ENCODE measurements at places on chromosomes 3 and 15. TPM values are rescaled to one million over a fixed set of nuclear protein-coding genes. Genes with fewer than 3 reads are reported as not detected.

Gene BNC1
- 0.47 TPM for total RNA-seq

Gene ECT2
- 76.6 TPM for total RNA-seq

Gene SLC24A5
- total RNA-seq: not detected

Gene ALDH1A3
- 19.5 TPM for total RNA-seq

Gene RASL12
- total RNA-seq: 0.10 TPM

Gene SLC6A1
- not detected for total RNA-seq

Gene FBXL2
- 8.0 TPM for total RNA-seq

Gene WDR93
- 0.13 TPM for total RNA-seq

Gene CCR5
- total RNA-seq: not detected

Gene ACAA1
- 38.5 TPM for total RNA-seq

Gene DUOXA2
- not detected for total RNA-seq

Gene MST1R
- total RNA-seq: 6.9 TPM

Gene BFSP2
- total RNA-seq: not detected

Gene FBXO40
- total RNA-seq: not detected

Gene STRA6
- 80.9 TPM for total RNA-seq

Gene KCNMB3
- 1.7 TPM for total RNA-seq

Gene MELTF
- 71.8 TPM for total RNA-seq

Gene TGM4
- total RNA-seq: 0.03 TPM

Gene HIGD2B
- total RNA-seq: not detected

Gene STRIT1
- total RNA-seq: not detected

Gene DAZL
- not detected for total RNA-seq

Gene MST1
- 1.8 TPM for total RNA-seq

Gene SI
- not detected for total RNA-seq

Gene GABRG3
- total RNA-seq: 0.12 TPM

Gene CHRFAM7A
- 7.5 TPM for total RNA-seq

Gene P4HTM
- 12.4 TPM for total RNA-seq

Gene PARP6
- 66.0 TPM for total RNA-seq

Gene VEPH1
- total RNA-seq: 0.13 TPM

Gene NR2E3
- total RNA-seq: 0.16 TPM

Gene CYP19A1
- 0.16 TPM for total RNA-seq

Gene RAB8B
- 9.3 TPM for total RNA-seq

Gene PIAS1
- 19.6 TPM for total RNA-seq

Gene AMIGO3
- 0.41 TPM for total RNA-seq

Gene PLCB2
- total RNA-seq: 0.70 TPM

Gene GOLGA6L7
- not detected for total RNA-seq
